ENCODE measurements at places on chromosomes 4 and X.

DNA sequence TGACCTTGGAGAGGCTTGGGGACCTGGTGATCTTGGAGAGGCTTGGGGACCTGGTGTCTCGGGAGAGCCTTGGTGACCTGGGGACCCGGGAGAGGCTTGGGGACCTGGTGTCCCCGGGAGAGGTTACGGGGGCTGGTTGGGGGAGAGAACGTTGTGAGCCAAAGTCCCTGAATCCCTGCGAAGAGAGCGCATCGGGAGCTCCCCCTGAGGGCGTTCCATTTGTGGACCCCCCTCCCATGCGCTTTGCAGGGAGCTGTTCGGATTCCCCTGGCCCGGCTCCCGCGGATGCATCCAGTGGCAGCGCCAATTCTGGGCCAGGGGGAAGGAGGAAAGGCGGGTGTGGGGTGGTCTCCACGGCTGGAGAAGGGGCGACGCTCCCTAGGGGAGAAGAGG, 13.3 kb downstream of the SHOX start:
- DNase-seq = no peak

DNA sequence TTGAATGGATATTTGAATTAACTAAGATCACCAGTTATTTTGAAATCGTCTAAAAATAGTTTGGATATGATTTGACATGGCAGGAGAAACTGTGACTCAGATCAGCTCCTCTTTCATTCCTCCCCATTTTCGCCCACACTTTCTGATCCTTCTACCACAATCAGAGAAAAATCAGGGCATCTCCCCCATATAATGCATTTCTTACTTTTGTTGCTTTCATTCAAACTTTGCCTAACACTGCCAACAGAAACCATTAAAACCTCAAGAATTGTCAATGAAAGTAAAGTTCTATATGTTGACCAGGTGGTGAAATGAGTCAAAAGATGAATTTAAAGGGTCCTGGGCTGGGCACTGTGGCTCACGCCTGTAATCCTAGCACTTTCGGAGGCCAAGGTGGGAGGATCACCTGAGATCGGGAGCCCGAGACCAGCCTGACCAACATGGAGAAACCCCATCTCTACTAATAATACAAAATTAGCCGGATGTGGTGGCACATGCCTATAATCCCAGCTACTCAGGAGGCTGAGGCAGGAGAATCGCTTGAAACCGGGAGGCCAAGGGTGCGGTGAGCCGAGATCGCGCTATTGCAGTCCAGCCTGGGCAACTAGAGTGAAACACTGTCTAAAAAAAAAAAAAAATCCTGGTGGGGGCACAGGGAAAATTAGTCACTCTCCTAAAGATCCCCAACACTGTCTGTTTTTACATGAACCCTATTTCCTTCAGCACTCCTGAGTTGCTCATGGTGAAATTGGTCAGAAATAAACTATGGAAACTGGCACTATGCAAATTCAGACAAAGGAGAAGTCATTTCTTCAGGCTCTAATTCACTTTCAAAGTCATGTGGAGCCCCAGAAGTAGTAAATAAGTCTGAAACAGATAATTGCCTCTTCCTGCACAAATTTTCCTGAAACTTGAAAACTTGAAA, 122.8 kb upstream of the NOCT start:
- no peak for DNase-seq

DNA sequence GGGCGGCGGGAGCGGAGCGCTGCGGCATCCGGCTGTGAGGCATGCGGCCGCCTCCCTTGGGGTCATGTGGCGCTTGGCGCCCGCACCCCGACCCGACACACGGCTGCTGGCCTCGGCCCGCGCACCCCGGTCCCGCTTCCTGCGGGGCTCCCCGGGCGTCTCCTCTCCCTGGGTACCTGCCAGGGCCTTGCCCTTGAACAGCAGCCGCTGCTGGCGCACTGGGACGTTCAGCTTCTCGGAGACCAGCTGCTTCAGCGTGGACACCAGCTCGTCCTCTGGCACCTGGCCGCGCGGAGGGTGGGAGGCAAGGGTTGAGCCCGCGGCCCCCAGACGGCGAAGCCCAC, 391 bp downstream of the UBL4A start:
- DNase-seq = no peak

DNA sequence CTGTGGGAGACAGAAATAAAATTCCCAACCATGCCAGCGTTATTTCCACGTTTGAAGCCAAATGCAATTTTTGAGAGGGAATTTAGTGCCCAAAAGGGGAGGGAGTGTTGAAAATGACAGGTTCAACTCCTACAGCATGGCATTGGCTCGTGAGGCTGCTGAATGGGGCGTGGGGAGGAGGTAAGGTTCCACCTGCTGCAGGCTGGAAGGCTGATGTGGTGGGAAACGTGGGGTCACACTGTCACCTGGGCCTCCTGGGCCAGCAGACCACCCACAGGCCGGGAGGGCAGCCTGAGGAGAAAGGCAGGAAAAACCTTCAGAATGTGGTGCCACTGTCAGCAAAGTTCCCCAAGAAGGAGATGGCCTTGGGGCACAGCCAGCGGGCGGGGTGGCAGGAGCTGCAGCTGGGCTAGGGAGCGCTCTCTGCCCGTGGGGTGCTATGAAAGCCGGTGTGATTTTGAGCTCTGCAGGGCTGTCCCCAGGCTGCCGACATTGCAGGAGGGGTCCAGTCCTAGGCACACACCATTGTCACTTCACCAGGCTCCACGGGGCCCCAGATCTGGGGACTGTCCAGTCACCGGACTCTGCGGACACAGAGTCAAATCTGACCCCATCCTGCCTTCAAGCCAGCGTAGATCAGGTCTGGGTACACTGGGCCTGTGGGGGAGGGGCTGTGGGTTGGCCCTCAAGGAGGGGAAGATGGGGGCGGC, 19.6 kb downstream of the MSANTD1 start:
- DNase-seq = no peak

GRCh38 chrX:45070116-45071007, 130.3 kb downstream of the DIPK2B start:
- DNase-seq = no peak

- DNase-seq = no peak
Measured at GRCh38 chr4:138164208-138164607, 77.9 kb downstream of the SLC7A11 start.

- DNase-seq = no peak
Measured at GRCh38 chr4:57544811-57545654, 434.8 kb upstream of the IGFBP7 start.

DNA sequence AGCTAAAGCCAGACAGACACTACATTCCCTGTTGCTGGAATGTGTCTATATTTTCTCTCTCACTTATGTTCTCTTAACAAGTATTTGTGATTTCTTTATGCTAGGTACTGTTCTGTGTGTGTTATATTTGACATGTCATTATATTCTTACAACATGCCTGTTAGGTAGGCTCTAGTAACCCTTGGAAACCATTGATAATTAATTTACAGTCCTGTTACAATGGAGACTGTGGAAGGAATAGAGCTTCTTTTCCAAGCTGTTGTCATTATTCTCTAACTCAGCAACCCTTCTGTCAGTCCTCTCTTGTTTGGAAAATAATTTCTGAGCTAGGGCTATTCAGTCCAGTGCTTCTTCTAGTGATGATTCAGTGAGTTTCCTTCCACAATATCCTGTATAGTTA, 419.1 kb upstream of the BOD1L1 start:
- no peak for DNase-seq

- no peak for DNase-seq
Measured at GRCh38 chrX:20372533-20372932, 105.8 kb upstream of the RPS6KA3 start.

- DNase-seq = no peak
Measured at GRCh38 chr4:185931986-185932385, 120.0 kb upstream of the SORBS2 start.

GRCh38 chr4:182880387-182881356, 36.5 kb downstream of the DCTD start:
- DNase-seq = no peak

DNA sequence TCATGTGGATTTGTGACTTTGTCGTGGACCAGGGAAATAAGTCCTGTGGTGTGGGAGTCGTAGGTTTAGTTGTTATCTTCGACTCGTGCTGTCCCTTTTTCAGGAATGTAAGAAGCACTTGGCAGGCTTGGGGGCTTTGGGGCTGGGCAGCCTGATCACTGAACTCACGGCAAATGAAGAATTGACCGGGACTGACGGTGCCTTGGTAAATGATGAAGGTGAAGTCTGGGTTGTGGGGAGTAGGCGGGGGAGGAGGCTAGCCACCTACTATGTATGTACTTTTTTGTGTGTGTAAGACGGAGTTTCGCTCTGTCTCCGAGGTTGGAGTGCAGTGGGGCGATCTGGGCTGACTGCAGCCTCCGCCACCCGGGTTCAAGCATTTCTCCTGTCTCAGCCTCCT, 1.2 kb downstream of the TAF1 start:
- peak; percentile 2 for DNase-seq

DNA sequence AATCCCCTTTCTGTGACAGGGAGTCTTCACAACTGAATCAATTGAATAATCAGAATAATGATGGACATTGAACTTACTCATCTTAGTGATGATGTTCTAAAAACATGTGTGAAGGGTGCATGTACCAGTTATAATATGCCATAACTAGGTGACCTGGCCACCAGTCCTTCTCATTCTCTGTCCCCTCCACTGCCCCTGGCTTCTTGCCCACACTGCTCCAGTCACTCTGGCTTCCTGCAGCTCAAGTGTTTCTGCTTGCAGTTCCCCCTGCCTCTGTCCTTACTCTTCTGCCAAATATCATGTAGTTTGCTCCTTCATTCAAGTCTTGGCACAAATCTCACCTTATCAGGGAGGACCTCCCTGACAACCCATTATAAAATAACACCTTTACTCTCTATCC, 168.1 kb upstream of the SLC7A11 start:
- DNase-seq = no peak

DNA sequence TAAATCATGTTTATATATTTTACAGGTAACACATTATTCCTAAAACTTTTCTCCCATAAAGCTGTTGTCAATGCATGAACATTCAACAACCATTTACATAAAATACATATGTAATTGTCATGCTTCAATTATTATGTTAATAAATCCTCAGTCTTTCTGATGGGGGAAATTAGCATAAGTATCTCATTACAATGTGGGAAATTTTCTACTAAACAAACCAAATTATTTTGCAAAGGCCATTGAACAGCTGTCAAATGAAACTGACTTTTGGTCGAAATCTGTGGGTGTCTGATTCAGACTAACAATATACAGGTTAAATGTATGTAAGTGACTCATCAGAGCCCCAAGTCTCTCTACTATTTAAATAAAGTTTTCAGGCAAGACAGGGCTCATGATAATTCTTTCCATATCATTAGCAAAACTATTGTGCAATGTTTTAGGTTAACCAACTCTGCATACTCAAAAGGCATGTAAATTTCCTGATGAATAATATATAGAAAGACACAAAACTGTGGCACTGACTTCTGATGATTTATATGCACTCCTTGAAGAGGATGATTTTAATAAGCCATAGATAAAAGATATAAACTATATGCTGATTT, 795.3 kb upstream of the AADAT start:
- no peak for DNase-seq

- no peak for DNase-seq
Measured at GRCh38 chr4:121421594-121421993, 40.8 kb upstream of the QRFPR start.

DNA sequence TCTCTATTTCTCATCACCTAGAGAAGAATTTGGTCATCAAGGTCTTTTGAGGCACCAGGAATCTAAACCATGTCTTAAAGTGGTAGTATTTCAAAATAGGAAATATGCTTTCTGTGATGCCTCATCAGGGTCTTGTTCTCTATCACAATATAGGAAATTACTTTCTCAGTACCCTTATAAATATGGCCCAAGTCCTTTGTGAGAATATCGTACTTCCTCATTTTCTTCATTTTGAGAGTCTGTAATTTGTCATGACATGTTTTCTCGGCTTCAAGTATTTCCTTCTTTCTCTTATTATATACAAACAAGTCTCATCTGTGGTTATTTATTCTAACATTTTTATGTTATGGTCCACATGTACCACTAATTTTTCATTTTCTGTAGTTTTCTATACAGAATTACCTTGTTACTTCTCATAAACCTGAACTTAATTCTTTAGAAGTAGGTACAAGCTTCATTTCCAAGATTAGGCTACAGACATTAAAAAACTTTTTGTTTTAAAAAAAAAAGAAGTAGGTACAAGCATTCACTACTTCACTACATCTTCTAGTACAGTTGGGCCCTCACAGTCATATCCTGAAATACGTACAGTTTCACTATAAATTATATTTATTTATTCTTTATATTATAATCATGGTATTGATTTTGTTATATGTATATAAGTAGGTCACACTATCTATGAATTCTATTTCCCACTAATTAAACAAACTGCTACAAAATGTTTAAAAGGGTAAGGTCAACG, 54.4 kb downstream of the KLHL13 start:
- no peak for DNase-seq

DNA sequence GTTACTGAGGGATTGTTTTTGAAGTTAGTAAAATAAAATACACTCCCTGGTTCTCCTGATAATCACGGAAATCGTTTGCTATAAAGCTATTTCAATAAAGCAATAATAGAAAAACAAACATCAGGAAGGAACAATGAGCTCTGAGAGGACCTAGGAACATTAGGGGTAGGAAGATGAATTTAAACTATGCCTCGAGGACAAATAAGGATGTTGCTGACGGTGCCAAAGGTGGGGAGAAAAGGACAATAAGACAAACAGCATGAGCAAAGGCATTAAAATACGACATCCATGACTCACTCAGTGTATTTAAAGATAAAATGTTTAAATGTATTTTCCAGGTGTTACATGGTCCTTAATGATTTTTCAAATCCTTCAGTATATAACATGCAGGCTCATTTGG, 110.3 kb downstream of the MTNR1A start:
- DNase-seq = no peak

DNA sequence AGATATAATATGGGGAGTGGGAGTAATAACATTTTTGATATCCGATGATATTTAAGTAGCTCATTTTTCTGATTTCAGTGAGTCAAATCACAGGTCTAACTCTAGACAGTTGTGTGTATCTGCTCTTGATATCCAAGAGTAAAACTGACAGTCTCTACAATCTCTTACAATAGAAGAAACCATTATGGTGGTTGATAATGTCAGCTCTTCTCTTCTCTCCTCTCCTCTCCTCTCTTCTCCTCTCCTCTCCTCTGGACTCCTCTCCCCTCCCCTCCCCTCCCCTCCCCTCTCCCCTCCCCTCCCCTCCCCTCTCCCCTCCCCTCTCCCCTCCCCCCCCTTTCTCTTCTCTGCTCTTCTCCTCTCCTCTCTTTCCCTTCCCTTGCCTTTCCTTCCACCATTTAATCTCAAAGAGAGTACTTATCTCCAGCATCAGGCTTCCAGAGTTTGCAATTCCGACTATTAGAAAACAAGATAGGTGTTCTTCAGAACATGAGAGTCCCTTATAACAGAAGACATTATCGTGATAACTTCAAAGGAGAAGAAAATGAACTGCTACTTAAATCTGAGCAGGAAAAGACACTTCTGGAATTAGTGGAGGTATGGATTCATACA, 6.2 kb downstream of the TDO2 start:
- no peak for DNase-seq

Measured in stimulated activated CD4-positive, alpha-beta T cell treated with anti-CD3 and anti-CD28 coated beads, TNF-alpha, amount 100 ng/mL, for 4 hours (primary cell).